Adipose tissue (tissue), 3 donors: ENCODE measurements at places on chromosomes 2 and 18. TPM values are rescaled to one million over a fixed set of nuclear protein-coding genes. Genes with fewer than 3 reads are reported as not detected.

The MC2R gene
- polyA plus RNA-seq, result not detected

The EN1 gene
- polyA plus RNA-seq, result 0.43 TPM

The LCT gene
- 0.02 TPM for polyA plus RNA-seq

The LRP2 gene
- 0.01 TPM for polyA plus RNA-seq

The ITGAV gene
- polyA plus RNA-seq, result 10.7 TPM

The RAX gene
- not detected for polyA plus RNA-seq

The ARHGEF33 gene
- 0.14 TPM for polyA plus RNA-seq

The AQP12B gene
- 159 TPM for polyA plus RNA-seq

The SAP130 gene
- polyA plus RNA-seq, result 5.5 TPM

The GIGYF2 gene
- 17.0 TPM for polyA plus RNA-seq

The EPB41L5 gene
- 6.9 TPM for polyA plus RNA-seq

The ASAP2 gene
- 24.0 TPM for polyA plus RNA-seq

The C2orf15 gene
- 1.8 TPM for polyA plus RNA-seq

The CYP1B1 gene
- polyA plus RNA-seq, result 1.9 TPM

The FZD7 gene
- polyA plus RNA-seq, result 3.7 TPM

The ADRA2B gene
- 0.35 TPM for polyA plus RNA-seq

The PARD3B gene
- polyA plus RNA-seq, result 5.0 TPM

The RFTN2 gene
- 8.0 TPM for polyA plus RNA-seq

The NIFK gene
- polyA plus RNA-seq, result 21.9 TPM

The SPP2 gene
- polyA plus RNA-seq, result not detected

The LGALSL gene
- polyA plus RNA-seq, result 6.4 TPM

The TBR1 gene
- 0.03 TPM for polyA plus RNA-seq

The C2orf74 gene
- polyA plus RNA-seq, result 15.2 TPM

The CSRNP3 gene
- polyA plus RNA-seq, result 0.46 TPM

The COX5B gene
- polyA plus RNA-seq, result 281 TPM

The FKBP7 gene
- 3.5 TPM for polyA plus RNA-seq

The RUFY4 gene
- not detected for polyA plus RNA-seq
